AG10803 (cell line): ENCODE measurements at places on chromosomes 2 and 18.

GRCh38 chr2:51667679-51668078, 635.7 kb upstream of the NRXN1 start:
- DNase-seq = no peak

GRCh38 chr2:229969921-229970320, 47.6 kb downstream of the FBXO36 start:
- DNase-seq = no peak

DNA sequence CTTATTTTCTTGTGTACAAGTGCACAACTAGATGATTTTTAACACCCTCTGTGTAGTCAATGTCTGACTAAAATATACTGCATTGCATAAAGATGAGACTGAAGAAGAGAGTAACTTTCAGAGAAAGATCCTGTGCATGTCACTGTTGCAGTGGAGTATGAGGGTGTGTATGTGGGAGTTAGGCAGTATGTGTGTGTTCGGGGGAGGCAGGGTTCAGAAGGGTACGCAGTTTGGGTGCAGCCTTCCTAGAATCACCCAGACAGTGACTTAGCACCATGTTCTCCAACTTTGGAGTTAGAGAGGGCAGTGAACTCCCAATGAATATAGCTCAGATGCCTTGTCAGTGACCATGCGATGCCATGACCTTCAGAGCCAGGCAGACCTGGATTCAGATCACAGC, 84.6 kb downstream of the LRATD1 start:
- no peak for DNase-seq

DNA sequence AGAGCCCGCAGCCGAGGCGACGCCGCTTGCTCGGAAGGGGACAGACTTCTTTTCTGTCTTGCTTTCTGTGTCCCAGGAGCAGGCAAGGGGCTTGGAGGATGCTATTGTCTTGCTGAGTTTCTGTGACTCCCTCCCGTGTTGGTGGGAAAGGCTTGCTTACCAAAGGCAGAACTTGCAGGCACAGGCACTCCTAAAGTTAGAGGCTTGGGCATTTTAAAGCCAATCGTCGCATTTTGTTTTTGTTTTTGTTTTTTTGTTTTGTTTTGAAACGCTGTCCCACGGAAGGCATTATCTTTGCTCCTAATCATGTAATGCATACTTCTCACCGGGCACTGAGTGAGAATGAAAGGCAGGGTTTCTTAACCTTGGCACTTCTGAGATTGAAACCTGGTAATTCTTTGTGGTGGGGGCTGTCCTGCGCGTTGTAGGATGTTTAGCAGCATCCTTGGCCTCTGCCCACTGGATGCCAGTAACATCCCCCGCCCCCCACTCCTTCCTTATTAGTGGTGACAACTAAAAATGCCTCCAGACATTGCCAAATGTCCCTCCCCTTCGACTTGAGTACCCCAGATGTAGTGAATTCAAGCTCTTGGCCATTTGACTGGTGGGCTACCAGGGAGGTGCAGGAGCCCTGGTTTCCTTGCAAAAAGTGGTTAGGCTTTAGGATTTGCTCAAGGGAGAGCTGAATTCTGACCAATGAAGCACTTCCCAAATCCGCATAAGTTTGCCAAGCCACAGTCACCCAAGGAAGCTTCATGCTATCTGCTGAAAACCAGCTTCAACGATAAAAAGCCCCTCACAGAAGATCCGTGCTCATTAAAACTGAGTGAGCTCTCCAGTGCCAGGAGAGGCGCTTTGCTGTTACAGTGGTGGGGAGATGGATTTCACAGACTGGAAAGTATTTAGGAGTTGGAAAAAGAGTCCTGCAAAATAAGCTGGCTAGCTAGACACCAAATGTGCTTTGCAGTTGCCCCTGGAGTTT, 1.2 kb downstream of the ANTXR1 start:
- DNase-seq = peak; percentile 67

DNA sequence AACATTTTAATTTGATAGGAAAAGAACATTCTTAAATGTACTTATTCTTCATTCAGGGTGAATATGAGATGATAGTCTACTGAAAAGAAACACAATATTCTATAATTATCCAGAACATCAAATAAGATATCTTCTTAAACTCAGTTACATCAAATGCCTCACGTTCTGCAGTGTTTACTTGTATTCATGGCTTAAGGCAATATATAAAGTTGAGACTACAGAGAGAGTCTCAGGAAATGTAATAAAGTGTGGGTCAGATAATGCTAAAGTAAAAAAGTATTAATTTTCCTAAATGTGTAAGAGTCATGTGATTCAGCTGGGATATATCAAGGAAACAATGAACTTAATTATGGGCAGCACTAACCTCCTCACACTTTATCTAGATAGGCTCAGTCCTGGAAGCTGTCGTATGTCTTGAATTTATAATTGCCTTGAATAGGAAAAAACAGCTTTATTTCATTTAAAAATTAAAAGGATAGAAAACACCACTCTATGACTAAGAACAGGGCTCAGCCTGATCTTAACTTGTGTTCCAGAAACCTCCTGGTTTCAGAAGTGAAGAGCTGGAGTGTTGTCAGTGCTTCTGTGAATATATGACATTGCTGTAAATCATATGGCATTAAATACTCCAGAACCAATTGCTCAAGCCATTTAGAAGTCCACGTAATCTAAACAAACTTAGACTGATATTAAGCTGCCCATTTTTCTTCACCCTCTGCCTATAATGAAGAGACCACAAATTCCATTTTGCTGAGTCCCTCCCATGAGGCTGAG, 240.2 kb downstream of the FSIP2 start:
- peak; percentile 22 for DNase-seq

GRCh38 chr2:131146231-131146630, 41.1 kb downstream of the PLEKHB2 start:
- no peak for DNase-seq

GRCh38 chr2:205692104-205692503, 9.8 kb downstream of the NRP2 start:
- peak; percentile 85 for DNase-seq

DNA sequence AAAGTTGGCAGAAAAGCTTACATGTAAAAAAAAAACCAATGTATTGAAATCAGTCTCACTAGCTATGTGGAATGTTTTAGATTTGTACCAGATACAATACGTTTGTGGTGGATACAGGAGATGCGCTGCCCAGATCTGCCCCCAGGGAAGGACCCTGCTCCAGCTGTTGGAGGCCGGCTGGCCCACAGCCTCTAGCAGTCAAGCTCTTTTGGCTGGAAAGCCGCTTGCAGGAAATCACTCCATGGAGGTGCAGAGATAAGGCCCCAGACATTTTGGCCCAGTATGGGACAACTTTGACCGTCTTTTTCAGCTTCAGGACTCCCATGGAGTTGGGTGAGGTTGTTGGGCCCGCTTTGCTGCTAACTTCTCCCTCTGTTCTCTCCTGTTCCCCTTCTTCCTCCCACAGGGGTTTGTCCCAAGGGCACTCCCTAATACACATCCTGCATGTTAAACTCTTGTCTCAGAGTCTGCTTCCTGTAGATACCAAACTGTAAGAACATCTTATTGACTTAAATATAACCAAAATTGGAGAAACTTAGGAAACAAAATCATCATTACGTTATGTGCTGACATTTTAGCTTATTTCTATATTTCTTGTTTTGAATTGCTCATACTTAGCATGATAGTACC, 1.7 kb upstream of the QPCT start:
- DNase-seq = no peak

GRCh38 chr2:61425605-61426155, 45.2 kb downstream of the USP34 start:
- DNase-seq = no peak

GRCh38 chr2:6184532-6185292, 492.5 kb downstream of the SOX11 start:
- DNase-seq = peak; percentile 21

- peak; percentile 2 for DNase-seq
These were observed at the start of gene SCN7A for GRCh38 chr2:166494140-166494624. SCN7A (minus strand) TSS chr2:166494249; CDS start chr2:166477696, 16,553 bp downstream.

GRCh38 chr18:30081122-30081521, 961.4 kb downstream of the DSC3 start:
- DNase-seq = no peak

DNA sequence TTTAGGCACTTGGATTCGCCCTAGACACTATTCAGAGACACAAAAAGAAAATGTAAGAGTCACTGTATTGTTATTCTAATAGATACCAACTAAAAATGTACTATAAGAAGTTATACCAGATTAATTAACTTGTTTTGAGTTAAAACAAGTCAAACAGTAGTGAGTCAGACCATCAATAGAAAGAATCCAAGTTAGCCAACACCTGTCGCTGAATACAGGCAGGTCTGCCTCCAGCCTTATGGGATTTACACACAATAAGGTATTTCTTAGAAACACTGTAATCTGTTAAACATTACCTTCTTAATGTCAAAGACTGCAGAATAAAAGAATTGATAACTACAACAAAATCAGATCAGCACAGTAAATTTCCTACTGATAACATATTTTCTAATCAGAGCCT, 181.4 kb downstream of the DYM start:
- DNase-seq = no peak

DNA sequence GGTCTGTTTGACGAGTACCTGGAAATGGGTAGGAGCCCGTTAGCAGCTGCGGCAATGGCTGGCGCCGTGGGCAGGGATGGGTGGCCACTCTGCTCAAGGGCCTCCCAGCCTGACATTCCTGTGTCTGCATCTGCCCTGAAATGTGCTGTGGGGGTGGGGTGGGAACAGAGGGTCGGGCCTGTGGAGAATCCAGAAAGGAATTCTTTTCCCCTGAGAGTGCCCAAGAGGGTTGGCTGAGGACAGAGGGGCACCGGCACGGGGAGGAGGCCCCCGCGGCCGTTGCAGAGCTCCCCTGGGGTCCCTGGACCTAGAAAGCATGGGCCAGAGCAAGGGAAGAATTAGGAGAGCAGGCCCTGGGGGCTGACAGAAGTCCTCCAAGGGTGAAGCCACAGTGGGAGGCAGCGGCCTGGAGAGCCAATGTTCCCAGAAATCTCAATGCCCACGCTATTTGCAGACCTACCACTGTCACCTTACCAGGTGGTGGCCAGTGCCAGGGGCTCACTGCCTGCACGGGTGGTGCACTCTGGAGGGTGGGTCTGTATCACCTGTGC, 27.8 kb downstream of the ANO7 start:
- DNase-seq = no peak

DNA sequence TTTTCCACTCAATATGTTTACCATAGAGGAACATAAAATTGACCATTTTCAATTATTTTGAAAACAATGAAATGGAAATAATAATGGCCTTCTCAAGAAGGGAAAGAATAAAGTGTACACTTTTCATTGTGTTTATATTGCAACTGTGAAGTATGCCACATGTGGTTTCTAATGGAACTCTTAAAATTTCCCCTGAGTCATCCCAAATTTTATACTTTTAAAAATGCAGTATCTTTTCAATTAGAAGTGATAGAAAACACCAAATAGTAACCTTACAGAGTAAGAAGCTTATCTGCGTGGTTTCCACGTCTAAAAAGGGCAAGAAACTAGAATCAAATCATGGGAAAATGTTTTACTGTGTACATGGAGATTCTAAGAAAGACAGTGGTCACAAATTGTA, 70.0 kb downstream of the SCG2 start:
- DNase-seq = peak; percentile 9

DNA sequence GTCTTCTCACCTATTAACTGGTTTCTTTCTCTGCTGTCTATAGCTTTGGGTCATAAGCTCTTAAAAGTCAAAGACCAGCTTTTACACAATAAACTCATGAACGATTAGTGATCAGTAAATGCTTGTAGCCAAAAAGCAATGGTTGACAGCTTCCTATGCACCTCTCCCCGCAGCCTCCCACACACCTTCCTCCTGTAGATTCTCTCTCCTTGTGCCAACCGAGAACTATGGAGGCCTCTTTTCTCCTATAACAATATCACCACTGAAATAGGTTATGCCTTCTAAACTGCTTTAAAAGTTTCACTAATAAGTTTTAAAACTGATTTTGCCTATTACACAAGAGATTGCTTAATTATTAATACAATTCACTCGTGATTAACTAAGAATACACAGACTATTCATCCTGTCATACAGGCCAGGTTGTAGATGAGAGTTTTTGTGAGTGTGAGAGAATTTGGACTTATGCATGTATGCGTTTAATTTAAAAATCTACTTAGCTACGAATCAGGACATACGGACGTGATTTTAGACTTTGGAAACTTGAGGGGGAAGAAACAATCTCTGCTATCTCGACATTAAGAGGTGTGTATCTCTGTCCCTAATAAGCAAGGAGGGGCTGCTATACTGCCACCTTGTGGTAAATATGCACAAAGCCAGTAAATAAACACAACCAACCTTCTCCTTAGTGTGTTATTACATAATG, 229.1 kb upstream of the RBBP8 start:
- peak; percentile 56 for DNase-seq

GRCh38 chr2:67579216-67579615, 182.1 kb downstream of the ETAA1 start:
- DNase-seq = no peak

GRCh38 chr2:98233941-98234340, 112.3 kb upstream of the CNGA3 start:
- no peak for DNase-seq

- no peak for DNase-seq
These were observed 187.7 kb downstream of the EIPR1 start for GRCh38 chr2:3189961-3190360.

DNA sequence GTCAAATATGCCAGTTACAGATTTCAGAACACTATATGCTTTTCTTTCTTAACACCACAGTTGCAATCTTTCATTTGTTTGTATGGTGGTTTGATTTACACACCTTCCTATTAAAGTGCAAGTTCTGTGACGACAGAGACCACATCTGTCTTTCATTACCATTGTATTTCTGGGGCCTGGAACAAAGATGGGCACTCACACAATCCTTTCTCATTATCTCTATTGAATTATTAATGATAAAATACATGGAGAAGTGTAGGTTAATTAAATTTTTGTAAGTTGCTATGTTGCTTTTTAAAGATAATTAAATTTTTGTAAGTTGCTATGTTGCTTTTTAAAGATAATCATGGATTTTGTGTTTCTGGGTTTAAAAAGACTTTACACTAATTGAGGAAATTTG, 79.9 kb downstream of the KCTD18 start:
- peak; percentile 58 for DNase-seq

DNA sequence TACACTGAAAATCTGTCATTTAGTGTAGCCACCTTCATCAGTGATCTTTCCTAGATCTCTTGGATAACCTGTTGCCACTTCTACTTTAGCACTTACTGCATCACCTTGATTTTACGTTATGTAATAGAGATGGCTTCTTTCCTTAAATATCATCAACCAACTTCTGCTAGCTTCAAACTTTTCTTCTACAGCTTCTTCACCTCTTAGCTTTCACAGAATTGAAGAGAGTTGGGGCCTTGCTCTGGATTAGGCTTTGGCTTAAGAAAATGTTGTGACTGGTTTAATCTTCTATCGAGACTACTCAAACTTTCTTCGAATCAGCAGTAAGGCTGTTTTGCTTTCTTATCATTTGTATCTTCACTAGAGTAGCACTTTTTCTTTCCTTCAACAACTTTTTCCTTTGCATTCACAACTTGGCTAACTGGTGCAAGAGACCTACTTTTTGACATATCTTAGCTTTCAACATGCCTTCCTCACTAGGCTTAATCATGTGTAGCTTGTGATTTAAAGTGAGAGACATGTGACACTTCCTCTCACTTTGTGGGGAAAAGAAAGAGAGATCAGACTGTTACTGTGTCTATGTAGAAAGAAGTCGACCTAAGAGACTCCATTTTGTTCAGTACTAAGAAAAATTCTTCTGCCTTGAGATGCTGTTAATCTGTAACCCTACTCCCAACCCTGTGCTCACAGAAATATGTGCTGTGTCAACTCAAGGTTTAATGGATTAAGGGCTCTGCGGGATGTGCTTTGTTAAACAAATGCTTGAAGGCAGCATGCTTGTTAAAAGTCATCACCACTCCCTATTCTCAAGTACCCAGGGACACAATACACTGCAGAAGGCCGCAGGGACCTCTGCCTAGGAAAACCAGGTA, 99.6 kb downstream of the ATL2 start:
- no peak for DNase-seq

GRCh38 chr18:36527740-36528455, 230.4 kb downstream of the FHOD3 start:
- DNase-seq = no peak
